ENCODE measurements at places on chromosomes 7 and 10. TPM values are rescaled to one million over a fixed set of nuclear protein-coding genes. Genes with fewer than 3 reads are reported as not detected.

PAPOLB gene
- 0.19 TPM for total RNA-seq

PIP4K2A gene
- 45.6 TPM for total RNA-seq

SEMA4G gene
- total RNA-seq = 0.13 TPM

CPA4 gene
- 0.92 TPM for total RNA-seq

ADIRF gene
- total RNA-seq = 936 TPM

C10orf53 gene
- total RNA-seq = not detected

TMEM178B gene
- total RNA-seq = 0.06 TPM

ITGA8 gene
- total RNA-seq = 289 TPM

MRPL43 gene
- total RNA-seq = 48.4 TPM

Measured in aortic smooth muscle cell (primary cell).